Epithelial cell of esophagus (primary cell): ENCODE measurements at places on chromosomes 1 and 21.

DNA sequence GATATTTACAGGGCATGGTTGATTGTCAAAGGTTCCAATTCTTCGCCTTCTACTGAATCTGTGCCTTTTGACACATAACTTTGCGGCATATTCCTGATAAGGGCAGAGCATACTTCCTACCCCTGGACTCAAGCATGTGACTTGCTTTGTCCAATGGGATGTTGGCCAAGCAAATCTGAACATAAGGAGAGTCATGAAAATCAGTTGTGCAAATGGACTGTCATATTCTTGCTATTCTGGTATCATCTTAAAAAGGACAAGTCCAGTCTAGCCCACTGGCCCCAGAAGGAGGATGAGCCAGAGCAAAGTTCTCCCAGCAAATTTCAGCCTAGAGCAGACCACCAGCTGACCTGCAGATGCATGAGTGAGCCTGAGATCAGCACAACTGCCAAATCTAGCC lies 41.0 kb upstream of the MUTYH start:
- DNase-seq: peak; percentile 91

DNA sequence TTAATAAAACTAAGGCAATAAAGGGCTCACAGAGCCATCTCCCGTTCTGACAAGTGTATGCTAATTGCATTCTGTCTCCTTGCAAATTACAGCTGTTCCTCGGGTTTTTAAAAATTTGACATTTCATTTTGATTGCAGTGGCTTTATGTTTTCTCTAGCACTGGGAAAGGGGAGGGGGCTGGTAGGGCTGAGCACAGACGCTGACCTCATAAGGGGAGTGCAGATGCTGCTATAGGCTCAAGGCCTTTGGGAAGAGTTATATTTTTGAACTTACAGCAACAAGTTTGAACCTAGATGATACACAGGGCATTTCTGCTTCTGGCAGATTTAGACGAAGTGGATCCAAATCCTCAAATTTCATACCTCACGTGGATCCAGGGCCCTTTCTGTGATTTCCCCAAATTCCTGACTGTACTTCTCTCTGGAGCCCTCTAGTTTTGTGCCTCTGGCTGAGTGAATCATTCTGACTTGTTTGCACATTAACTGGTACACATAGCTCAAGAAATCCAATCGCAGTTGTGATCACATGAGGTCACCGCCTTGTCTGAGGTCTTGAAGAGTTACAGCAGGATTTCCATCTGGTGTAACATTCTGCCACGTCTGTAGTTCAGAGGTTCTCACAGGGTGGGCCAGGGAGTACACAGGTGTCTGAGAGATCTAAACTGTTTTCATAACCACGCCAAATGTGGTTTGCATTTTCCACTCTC lies 230.3 kb downstream of the C1orf94 start:
- DNase-seq: no peak

- DNase-seq: no peak
Observed at GRCh38 chr1:181630398-181630797, 147.1 kb downstream of the CACNA1E start.

DNA sequence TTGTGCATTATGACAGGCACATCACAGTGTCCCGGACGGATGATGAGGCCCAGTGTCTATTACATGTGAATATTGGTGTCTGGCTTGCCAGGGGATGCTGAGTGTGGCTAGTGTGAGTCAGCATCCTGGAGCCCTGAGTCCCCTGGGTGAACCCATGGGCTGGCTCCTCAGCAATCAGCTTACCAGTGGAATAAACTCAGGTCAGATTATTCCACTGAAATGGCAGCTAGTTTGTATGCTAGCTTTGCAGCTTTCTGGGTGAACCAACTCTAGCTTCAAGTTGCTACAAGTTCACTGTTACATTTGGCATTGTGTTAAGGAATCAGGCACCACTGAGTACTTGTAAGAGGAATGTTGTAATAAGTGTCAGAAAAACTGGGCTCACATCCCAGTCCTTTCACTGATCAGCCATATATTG lies 23.9 kb upstream of the RPTN start:
- DNase-seq: peak; percentile 97

DNA sequence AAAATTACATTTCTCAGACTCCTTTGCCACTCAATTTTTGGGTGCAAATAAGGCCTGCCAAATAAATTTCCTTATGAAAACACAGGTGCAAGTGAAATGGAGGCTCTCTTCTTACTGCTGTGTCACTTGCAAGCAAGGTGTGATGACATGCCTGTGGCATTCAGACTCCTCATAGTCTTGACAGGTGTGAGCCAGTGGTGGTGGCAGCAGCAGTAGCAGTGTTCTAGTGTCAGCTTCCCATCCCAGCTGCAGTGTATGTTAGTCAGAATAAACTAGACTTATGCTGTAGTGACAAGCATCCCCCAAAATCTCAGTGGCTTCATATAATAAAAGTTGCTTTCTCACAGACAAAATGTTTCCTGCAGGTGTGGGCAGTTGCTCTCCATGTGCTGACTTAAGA lies 3.8 kb upstream of the EEIG2 start:
- no peak for DNase-seq

- peak; percentile 55 for DNase-seq
Observed at GRCh38 chr1:20367116-20367585, 76.5 kb downstream of the VWA5B1 start.

DNA sequence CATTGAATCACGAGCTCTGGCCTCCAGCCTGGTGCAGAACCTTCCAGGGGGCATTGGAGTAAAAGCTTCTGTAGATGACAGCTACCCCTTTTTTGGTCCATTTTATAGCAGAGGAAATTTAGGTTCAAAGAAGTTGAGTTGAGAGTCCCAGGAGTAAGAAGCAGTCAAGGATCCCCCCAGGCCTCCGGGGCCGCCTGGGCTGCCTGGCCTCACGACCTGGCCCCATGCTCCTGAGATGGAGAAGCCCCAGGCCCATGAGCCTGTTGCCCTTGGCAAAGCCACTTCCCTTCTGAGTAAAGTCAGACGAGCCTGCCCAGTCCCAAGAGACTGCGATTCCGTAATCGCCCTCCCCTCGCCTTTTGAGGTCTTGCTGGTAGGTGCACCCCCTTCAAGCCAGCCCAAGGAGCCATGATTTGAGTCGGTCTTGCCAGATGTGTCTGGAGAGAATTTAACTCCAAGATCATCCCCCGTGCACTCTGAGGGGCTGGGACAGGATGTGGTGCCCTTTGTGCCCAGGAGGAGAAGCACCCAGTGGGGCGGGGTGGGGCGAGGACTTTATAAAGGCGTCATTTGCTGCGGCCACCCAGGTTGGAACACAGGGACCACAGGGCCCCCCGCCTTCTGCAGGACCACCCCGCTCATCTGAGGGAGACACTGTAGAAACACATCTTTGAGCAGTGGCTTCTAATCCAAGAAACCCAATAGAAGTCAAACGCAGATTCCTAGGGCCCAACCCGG lies 30.1 kb downstream of the PDE9A start:
- no peak for DNase-seq

DNA sequence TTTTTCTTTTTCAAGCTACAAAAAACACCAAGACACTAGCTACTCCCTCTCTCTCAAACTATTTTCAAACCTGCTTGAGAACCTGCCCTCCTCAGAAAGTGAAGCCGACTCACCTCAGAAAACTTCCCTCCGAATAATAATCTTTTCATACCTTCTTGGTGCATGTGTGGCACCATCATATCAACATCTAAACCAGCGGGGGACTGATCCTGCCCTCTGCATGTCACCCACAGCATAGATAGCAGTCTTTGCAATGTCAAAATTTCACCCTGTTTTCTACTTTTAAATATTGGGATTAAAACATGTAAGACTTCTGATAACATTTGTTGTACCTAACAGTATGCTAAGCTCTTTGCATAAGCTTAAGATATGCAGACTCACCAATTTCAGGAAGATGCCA lies 1260.3 kb downstream of the PLA2G4A start:
- no peak for DNase-seq

DNA sequence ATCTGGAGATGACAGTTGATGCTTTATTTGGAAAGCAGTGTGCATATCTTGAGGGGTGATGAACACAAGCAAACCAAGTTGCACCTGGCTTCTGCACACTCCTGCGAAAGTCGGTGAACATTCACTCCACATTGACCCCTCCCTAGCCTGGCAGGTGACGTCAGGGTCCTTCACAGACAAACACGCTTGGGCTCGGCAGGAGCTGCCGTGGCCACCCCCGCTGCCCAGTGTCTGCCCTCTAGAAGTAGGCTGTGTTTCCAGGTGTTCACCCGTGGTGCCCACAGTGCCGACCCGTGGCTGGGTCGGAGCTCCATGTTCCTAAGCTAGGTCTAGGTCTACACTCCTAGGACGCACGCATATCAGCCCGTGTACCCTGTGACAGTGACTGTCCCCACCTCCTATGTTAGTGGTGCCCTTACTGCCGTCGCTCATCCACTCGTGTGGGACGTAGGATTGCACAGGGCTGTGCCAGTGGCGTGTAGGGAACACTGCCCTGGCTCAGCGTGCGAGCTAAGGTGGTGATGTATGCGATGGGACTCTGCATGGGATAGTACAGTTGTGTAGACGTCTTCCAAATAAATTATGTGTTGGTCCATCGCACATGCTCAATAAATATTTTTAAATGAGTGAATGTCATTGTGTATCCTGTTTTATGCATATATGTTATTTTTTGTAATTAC lies 29.0 kb downstream of the PRMT2 start:
- no peak for DNase-seq

GRCh38 chr1:226586650-226587422 lies 38.3 kb downstream of the STUM start:
- no peak for DNase-seq

- DNase-seq: no peak
Observed at GRCh38 chr1:232474826-232475225, 155.1 kb downstream of the SIPA1L2 start.

GRCh38 chr1:212593821-212594251 lies 14.7 kb upstream of the ATF3 start:
- DNase-seq: no peak

- no peak for DNase-seq
Observed at GRCh38 chr1:242754125-242754524, 229.6 kb upstream of the PLD5 start.

GRCh38 chr1:241413386-241413785 lies 56.4 kb upstream of the RGS7 start:
- DNase-seq: peak; percentile 37

- no peak for DNase-seq
Observed at GRCh38 chr1:68119445-68119844, 69.0 kb upstream of the DIRAS3 start.

DNA sequence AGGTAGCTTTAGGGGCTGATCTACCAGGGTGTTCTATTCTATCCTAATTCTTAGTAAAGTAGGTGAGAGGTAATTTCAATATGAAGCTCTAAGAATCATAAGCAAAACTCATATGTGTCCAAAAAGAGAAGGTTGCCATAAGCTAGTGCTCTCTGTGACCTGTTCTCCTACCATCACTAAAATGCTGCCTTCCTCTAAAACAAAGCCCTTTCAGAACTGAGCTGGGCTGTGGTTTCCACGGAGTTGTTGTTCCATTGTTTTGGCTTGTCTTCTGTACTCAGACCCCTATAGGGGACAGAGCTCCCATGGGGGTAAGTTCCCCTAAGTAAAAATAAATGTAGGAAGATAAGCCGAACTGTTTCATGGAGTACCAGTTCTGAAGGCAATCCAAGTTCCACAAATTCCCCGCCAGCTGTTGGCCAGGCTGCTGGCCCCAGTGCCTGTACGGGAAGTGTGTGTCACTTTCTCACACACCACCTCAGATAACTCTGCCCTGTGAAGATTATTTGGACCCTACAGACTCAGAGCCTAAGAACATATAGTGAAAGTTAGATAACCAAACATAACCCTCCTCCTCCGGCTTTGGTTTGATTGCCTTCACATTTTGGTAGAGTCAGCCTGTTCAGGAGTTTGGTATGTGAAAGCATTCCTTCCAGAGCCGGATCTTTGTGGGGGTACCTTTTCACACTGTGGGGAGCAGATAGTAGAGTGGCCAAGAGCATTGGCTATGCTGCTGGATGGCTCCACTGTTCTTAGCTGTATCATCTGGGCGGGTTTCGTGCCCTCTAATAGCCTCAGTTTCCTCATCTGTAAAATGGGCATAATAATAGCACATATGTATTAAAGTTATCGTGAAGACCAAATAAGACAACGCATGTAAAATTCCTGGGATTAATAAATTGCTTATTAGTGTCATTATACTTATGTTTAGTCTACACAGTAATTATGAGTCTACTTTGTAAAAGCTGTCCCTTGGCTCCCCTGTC lies 10.8 kb downstream of the DPT start:
- no peak for DNase-seq

GRCh38 chr1:33045814-33046213 lies 9.1 kb upstream of the AK2 start:
- DNase-seq: no peak

DNA sequence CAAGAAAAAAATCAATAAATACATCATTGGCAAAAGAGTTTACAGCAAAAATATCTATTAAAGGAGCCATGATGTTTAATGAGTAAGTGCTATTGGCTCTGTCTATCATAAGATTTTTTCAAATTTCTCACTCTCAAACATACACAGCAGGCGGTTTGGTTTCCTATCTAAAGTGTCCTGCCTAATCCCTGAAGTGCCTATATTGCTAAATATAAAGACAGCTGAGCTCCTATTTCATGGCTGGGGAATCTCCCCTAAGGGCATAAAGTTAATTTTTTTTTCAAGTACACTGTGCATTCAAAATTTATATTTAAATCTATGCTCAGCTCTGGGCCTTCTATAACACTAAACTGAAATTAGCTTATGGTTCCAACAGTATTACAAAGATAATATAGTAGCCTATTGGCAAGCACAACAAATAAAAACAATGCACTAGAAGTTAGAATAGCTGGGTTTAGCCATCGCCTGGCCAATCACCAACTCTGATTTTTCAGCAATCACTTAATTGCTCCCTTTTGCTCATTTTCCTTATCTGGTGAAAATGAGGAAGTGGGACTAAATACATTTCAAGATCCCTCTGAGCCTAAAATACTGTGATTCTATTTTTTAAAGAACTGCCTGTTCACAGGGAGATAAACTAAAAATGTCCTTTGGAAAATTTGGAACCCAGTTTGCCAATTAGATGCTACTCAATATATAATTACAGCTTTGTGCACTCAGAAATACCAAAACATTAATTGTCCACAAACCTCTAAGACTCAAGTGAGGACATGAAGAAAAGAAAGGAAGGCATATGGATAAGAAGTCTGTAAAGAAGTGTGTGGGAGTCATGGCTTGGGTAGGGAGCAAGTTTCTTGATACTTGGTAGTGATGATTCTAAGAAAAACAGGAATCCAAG lies 62.5 kb downstream of the WDR64 start:
- DNase-seq: no peak

GRCh38 chr1:240417317-240417716 lies 194.6 kb downstream of the GREM2 start:
- DNase-seq: no peak

DNA sequence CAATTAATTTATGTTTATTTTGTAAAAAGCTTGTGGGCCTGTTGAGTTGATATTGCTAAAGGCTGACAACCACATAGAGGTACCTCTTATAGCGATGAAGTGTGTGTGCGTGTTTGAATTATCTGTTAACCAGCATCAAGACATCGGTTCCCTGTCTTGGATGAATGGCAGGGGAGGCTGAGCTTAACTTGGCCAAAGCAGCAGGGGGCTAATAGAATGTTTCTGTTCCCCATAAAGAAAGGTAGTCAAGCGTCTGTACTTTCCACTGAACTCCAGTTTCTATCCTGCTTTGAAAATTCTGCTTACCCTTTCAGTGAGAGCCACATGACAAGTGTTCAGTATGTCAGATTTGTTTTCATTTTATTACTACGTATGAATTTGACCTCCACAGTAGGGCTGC lies 63.0 kb downstream of the ROR1 start:
- no peak for DNase-seq

GRCh38 chr1:204579681-204580080 lies 63.5 kb downstream of the MDM4 start:
- DNase-seq: no peak

- DNase-seq: no peak
Observed at GRCh38 chr1:174308604-174309003, 139.2 kb upstream of the GPR52 start.

- no peak for DNase-seq
Observed at GRCh38 chr1:234713859-234714258, 103.9 kb upstream of the IRF2BP2 start.
